ENCODE measurements at places on chromosomes 16 and 17.

DNA sequence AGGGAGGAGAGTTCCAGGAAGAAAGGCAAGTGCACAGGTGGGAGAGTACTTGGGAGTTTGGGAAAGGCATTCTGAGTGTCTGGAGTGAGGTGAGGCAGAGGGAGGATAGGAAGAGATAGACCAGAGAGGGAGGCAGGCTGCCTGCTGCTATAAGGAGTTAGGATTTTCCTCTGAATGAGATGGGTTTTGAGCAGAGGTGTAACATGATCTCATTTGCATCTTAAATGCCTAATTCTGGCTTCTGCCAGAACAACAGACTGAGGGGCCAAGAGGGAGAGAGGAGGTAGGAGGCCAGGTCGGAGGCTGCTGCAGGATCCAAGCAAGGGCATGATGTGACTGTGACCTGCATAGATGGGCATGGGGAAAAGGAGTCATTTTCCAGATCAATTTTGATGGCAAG, 31.5 kb upstream of the IRX6 start:
- DNase-seq: no peak

GRCh38 chr17:17109256-17109655, 67.0 kb downstream of the MPRIP start:
- DNase-seq: no peak

GRCh38 chr16:74078511-74079231, 217.9 kb upstream of the PSMD7 start:
- no peak for DNase-seq

DNA sequence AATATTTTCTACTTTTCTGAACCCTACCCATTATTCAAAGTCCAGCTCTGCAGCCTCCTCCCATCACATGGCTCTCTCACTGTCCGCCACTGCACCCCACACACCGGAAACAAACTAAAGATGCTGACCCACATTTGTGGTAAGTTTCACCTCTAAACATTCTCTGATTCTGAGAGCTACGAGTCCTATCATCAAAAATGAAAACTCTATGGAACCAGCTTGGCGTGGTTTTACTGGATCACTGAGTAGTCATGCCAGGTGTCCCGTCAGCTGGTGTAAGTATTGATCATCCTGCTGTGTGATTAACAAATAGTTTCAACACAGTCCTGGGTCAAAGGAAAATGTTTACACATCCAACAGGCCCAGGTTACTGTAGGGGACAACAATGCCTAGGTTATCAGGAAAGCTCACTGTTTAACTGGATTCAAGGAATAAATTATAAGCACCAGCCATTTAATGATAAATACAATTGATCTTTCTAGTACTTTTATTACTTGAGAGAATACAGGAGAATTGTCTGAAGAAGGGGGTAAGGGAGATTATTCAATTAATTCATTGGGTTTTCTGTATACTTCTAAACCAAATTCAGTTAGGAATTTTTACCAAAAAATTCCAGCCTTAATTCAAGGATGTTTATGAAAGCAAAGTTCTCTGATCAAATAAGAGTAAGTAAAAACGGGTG, 33.9 kb downstream of the CYTH1 start:
- no peak for DNase-seq
